ENCODE measurements at places on chromosomes 3 and 15.
A peak's percentile ranks its signal among the peaks of the same experiment; 100 is the strongest.

DNA sequence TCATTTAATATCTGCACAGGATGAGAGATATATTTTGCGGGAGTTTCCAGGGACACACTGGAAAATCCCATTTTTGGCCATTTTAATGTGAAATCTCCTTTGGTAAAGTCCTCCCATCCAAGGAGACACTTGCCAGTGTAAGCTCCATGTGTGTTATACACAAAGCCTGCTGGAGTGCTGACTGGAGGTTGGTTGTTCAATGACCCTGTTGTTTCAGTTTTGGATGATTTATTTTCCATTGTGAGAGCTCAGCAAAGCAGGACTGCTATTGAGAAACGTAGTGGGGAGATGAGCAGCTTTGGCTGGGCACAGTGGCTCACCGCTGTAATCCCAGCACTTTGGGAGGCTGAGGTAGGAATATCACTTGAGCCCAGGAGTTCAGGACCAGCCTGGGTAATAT, 127.7 kb downstream of the NUP210 start:
- DNase-seq: no peak

GRCh38 chr3:51937014-51937413, 4.7 kb downstream of the RRP9 start:
- no peak for DNase-seq

- no peak for DNase-seq
Observed at GRCh38 chr3:187015903-187016638, 85.7 kb downstream of the ST6GAL1 start.

DNA sequence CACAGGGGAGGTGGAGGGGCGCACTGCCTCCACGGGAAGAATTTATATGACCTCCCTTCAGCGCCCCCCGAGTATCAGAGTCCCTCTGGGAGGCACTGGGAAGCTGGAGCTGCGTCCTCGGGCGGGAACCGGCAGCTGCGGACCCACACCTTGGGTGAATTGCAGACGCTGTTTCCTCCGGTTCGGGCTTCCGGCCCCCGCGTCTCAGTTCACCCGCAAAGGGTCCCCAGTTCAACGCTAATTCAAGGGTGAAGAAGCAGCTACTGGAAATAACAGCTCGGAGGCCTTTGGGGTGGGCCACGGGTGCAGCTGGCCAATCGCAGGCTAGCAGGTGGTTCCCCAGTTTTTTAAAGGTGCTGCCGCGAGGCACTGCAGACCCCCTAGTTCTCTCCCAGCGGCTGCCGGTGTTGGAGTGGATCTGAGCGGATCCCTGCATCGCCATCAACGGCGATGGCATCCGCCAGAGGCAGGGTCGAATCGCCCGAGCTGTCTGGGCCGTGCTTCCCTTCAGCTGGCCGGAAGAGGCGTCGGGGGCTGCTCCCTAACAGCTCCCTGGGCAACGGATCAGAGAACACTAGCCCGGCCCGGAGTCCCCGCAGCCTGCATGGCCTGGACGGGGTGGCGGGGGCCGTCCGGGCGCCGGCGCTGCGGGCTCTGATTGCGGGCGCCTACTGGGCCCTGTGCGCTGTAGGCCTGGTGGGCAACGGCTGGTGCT, 19.4 kb upstream of the ADAMTS7 start:
- DNase-seq: no peak

DNA sequence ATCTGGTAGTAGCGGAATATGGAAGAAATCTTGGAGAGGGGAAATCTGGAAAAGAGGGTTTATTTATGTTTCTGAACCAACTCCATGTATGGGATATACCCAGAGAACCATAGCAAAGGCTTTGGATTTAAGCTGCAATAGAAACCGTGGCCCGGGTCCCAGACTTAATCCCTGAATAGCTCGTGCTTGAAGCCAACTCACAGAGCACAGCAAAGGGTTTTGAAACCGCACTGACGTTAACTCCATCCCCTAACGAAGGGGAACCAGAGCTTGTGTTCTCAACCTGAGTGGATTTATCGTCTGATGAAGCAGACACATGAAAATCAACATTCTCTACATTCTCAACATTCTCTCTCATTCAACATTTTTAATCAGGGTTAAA, 154.6 kb downstream of the APBA2 start:
- peak; percentile 49 for DNase-seq

GRCh38 chr3:140051019-140051957, 116.3 kb downstream of the CLSTN2 start:
- no peak for DNase-seq

GRCh38 chr15:63791228-63791627, 42.5 kb downstream of the HERC1 start:
- no peak for DNase-seq

DNA sequence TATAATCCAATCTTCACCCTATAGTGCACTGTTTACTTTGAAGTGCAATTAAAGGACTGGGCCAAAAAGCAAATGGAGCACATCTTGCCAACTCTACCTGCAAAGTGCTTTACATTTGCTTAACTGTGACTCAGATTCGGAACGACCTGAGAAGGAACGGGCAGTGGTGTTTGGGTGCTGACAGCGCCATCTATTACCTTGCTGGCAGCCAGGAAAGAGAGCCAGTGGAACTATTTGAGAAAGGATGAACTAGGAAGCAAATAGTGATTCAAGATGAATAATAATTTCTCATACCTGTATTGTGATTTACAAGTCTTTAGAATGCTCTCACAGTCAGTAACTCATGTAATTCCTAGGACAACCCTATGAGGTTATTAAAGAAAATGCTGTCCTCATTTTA, 312.9 kb downstream of the PDCD6IP start:
- DNase-seq: no peak

- no peak for DNase-seq
Observed at GRCh38 chr3:136811701-136812100, 7.2 kb upstream of the SLC35G2 start.

DNA sequence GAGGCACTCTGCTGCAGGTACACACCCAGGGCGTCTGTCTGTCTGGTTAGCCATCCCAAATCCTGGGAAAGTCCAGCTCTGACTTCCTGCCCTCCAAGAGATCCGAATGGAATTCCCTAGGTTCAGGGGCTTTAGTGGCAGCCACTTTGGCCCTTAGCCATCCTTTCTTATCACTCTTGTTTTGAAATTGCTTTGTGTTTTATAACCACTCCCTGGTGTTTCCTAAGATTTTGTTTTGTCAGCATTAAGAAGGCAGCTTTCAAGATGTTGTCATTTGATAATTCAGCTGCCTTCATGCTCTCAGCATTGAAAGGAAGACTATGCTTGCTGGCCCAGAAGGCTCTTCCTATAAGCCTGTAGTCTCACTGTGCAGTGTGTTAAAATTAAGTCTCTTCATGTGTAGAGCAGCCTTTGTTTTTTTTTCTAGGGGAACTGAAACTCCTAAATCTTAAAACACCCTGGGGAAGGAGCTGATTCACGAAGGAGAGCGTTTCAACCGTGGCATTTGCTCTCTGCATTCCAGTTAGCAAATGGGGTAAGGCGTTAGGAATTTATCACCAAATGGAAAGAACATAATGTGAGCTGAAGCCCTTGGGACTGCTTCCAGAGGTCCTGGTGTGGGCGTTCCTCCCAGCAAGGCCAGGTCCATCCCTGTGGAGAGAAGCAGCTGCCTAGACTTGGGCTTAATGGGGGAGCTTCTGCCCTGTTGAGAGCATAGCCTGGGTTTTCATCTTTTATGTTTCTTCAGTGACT, 14.2 kb upstream of the CLEC3B start:
- DNase-seq: peak; percentile 86

GRCh38 chr15:45157974-45158373, 28.2 kb downstream of the DUOX1 start:
- peak; percentile 12 for DNase-seq

DNA sequence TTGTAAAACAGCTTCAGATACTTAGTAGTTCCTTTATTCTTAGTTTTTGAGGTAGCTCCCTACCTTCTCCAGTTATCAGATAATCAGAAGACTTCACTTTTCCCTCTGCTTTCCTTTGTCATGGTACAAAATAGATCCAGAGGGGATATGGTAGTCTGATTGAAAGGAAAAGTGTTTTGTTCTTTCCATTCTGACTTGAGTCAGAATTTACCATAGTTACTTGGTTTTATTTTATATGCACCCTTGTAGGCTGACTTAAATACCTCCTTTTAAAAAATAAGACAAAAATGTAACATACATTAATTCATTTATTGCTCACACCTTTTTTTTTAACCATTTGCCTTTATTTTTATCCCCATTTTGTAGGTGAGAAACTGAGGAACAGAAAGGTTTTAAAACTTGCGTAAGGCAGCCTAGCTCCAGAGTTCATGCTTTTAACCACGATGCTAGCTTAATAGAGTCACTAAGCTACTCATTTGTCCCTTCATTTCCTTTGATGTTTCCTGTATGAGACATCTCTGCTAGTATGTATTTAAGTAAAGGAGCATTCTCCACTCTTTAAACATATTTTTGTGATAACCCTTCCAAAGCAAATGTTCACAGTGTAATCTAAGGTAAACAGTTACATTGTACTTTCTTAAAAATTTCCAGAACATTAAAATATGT, 187.5 kb downstream of the KLHL25 start:
- DNase-seq: no peak

DNA sequence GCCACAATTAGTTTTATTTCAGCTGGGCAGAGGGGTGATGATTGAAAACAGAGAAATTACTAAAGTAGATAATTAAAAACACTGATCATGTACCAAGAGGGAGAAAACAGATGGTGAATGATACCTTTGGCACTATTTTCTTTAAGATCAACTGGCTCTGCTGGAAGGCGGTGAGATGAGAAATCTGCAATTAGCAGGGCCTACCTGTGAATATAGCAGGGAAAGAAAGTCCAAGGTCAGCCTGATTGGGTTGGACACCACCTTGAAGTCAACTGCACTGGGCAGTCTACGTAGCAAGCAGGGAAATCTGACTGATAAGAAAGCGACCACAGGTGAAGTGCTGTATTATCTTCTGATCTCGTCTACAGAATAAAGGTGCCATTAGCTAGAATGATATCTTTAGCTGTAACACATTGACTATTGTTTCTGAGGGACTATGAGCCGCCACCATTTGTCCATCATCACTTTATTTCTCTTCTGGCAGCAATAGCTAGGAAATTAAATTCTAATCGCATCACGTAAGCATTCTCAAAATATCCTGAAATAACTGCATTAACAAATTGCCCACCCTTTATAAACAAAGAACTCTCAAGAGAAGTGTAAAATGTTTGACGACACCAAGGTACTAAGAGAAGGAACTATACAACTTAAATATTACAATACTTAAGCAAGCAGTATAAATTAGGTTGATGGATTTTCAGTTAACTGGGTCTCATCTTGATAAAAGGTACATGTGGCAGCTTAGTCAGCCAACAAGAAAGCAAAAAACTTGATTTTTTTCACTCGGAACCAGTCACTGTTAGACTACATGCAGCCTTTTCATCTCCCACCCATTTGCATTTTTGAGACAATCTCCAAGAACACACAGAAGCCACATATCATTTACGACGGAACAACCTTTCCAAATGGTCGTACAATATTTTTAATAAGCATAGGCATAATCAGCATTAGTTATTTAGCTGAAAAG, 1.3 kb downstream of the NEDD4 start:
- no peak for DNase-seq

DNA sequence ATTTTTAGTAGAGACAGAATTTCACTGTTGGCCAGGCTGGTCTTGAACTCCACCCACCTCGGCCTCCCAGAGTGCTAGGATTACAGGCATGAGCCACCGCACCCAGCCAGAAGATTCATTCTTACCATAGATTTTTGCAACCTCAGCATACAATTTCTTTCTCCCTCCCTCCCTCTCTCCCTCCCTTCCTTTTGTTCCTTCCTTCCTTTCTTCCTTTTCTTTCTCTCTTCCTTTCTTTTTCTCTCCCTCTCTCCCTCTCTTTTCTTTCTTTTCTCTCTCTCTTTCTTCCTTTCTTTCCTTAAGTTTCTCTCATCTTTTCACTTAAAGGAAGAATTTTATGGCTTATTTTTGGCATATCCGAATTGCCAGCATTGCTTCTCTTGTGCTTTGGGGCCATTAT, 58.0 kb downstream of the PRKAR2A start:
- no peak for DNase-seq

DNA sequence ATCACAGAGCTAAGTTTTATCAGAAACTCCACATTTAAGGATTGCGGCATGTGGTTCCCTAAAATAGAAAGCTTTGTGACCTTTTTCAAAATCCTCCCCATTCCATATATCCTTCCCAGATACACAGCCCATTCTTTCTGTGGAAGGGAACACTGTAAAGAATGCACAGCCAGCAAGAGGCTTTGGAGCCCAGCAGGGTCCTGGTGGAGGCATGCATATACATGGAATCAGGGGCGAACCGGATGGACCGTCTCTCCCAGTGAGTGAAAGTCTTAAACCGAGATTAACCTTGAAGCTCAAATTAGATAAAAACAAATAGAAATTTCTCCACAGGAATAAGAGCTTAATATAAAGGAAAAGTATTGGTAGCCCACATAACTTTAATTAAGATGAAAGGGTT, 436.2 kb upstream of the MDFIC2 start:
- DNase-seq: no peak

DNA sequence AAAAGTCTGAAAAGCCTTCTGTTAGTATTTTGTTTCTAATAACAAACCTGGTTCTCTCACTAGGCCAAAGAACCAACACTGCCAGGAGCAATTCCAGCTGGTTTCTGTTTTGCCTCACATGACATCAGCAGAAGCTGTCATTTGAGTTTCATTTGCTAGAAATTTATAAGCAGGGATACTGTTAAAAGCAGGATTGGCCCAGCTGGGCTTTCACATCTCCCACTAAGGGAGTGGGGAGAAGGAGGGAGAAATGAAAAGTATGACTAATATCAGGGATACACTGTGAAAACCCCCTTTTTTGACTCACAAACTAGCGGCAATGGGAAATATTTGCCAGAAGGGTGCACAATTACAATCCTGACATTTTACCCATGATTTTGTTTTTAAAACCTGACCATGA, 5.3 kb downstream of the CCDC80 start:
- peak; percentile 78 for DNase-seq

DNA sequence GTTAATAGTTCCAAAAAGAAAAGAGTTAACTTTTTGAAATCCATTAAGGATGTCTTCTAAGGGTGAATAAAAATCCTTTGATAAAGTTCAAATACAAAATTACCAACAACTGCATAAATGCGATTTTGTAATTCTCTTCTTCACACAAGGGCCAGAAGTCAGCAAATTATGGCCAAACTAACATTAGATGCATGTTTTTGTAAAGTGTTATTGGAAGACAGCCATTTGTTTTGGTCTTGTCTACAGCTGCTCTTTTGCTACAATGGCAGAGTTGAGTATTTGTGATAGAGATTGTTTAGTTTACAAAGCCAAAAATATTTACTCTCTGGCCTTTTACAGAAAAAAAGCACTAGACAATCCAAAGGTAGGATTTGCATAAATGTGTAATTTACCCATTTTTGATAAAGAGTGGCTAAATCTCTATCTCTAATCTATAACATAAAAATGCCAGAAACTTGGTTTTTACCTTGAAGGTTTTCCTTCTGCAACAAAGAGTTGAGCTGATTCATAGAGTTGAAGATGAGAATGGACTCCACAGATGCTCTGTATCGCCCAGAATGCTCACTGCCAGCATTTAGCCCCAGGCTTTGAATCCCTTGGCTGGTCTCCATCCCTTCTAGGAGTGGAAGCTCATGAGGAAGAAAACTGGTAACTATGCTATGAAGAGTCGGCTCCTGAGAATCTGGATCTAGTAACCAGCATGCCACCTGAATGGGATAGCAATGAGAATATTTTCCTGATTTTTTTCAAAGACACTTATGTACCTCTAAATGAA, 64.5 kb downstream of the POLQ start:
- no peak for DNase-seq

GRCh38 chr15:59686389-59686788, 2.7 kb downstream of the BNIP2 start:
- DNase-seq: no peak

Data from skin of body (tissue), 3 donors.